ENCODE measurements at places on chromosomes 16 and 17.

DNA sequence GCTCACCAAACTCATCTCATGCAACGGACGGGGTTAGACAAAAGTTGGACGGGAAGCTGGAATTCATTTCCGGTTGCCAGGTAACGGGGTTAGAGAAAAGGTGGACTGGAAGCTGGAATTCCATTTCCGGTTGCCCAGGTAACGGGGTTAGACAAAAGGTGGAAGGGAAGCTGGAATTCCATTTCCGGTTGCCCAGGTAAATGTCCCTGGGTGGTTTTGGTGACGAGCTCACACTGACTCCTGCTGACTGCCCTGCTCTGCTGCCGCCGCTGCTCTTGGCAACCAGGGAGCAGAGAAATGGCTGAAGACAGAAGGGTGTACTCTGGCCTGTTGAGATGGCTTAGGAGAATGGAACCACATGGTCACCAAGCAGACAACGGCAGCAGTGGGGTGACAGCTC is 170.3 kb upstream of the RPH3AL start:
- DNase-seq = no peak

DNA sequence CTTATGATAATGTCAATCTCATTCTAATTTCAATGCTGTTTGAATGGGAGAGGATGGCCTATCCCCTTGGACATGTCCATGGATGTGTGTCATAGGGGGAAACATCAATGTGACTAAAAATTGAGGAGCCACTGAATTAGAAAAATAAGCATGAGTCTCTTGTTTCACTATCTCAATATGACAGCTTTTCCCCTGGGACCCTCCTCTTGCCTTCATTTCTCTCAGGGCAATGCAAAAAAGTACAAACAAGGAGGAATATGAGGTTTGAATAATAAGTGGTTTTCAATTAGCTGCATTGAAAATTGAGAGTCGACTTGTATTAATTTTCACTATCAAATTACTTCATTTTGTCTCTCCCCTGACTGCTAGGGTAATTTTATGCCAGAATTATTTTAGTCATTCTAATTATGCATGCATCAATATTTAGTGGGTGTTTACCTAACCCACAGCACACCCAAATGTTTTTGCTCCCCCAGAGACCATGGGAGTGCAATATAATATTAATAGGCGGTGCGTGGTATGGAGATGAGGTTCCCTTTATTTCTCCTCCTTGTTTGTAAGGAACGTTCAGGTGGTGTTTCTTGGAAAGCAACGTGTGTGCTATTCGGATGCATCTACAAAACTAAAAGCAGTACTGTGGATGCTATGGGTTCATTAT is 6.8 kb upstream of the SDR42E1 start:
- no peak for DNase-seq

DNA sequence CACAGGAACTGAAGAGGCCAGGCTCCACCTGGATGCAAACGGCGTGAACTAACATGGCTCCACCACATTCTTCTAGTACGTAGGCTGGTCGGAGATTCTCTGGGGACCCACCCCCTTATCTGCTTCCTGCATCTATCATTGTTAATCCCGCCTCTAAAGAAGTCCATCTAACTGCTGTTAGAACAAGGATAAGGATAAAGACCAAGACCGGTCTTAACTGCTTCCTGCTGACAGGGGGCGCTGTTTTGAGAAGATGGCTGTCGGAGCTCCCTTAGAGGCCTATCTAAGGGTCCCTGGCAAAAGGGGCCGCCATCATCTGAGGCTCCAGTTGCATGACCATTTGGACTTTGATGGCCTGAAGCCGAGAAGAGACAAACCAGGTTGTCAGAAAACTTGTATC is 25.8 kb upstream of the TNFSF12 start:
- no peak for DNase-seq

- DNase-seq = no peak
Measured at GRCh38 chr16:8899709-8900317, 17.7 kb downstream of the LITAFD start.

- DNase-seq = no peak
Measured at GRCh38 chr16:25184771-25185170, 32.0 kb upstream of the AQP8 start.

- DNase-seq = no peak
Measured at GRCh38 chr17:64947152-64947551, 27.9 kb upstream of the LRRC37A3 start.

DNA sequence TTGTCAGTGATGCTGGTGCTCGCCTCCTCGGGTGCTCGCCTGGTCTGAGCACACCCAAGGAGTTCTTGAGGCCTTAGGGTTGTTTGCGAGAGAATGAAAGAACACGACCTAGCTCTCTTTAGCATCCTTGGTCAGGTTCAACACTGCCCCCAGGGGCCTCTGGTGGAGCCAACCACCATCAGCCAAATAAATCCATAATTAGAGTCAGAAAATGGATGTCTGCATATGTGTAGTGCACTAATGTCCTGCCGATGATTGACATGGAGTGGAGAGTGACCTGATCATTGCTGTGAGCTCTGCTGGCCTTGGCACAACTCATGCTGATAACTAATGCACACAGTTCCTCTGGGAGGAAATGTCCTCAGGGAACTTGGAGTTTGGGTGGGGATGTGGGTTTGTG is 8.2 kb upstream of the STH start:
- no peak for DNase-seq

GRCh38 chr16:87838643-87839541 is 30.4 kb downstream of the SLC7A5 start:
- DNase-seq = no peak

GRCh38 chr17:79092567-79092966 is 17.9 kb downstream of the ENGASE start:
- DNase-seq = no peak

DNA sequence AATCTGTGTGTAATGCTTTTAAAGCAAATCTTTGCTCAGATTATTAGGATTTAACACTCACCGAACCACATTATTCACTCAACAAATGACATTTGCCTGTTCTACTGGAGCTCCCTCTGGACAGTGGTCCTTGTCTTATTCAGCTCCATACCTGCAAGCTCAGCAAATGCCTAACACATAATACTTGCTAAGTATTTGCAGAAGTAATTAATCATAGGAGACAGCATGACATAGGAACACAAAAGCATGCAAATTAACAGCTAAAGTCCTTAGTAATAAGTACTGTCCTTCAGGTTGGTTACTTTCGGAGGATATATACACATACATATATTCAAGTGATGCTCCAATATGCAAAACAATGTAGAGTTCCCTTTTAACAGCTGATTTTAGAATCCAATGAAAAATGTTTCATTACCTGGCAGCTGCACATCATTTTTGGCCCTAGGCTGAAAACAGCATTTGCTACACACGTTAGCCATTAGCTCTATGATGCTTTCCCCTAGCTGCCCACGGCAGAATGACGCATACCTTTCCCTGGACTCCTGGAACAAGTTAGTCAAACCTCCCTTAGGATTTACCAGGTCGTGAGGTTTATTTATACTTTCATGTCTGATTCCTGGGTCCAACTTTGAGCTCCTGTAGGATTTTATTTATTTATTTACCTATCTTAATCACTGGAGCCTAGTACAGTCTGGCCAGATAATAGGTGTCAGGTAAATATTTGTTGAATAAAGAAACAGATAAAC is 8.6 kb downstream of the BRD7 start:
- DNase-seq = no peak

DNA sequence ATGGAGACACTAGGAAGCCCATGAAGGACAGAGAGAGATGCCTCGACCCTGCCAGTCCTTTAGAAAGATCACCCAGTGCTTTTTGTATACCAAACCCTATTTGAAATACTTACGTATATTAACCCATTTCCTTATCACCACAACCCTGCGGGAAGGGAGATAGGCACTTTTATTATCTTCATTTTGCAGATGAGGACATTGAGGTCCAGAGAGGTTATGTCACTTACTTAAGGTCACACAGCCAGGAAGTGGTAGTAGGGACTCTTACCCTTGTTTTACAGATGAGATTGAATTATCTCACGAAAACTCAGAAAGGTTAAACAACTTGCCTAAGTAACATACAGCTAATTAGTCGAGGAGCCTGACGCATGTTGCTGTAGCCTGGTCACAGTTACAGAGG is 38.2 kb downstream of the IL4R start:
- no peak for DNase-seq

- DNase-seq = no peak
Measured at GRCh38 chr16:84552135-84552534, 47.7 kb upstream of the MEAK7 start.

DNA sequence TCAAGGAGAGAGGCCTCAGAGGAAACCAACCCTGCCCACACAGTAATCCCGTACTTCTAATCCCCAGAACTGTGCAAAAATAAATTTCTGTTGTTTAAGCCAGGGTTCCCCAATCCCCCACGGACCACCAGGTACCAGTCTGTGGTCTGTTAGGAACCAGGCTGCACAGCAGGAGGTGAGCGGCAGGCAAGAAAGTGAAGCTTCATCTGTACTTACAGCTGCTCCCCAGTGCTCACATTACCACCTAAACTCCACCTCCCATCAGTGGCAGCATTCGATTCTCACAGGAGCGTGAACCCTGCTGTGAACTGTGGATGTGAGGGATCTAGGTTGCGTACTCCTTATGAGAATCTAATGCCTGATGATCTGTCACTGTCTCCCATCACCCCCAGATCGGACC is 101.1 kb upstream of the CDC42EP4 start:
- DNase-seq = no peak

- DNase-seq = no peak
Measured at GRCh38 chr16:56265746-56266145, 74.5 kb downstream of the GNAO1 start.

DNA sequence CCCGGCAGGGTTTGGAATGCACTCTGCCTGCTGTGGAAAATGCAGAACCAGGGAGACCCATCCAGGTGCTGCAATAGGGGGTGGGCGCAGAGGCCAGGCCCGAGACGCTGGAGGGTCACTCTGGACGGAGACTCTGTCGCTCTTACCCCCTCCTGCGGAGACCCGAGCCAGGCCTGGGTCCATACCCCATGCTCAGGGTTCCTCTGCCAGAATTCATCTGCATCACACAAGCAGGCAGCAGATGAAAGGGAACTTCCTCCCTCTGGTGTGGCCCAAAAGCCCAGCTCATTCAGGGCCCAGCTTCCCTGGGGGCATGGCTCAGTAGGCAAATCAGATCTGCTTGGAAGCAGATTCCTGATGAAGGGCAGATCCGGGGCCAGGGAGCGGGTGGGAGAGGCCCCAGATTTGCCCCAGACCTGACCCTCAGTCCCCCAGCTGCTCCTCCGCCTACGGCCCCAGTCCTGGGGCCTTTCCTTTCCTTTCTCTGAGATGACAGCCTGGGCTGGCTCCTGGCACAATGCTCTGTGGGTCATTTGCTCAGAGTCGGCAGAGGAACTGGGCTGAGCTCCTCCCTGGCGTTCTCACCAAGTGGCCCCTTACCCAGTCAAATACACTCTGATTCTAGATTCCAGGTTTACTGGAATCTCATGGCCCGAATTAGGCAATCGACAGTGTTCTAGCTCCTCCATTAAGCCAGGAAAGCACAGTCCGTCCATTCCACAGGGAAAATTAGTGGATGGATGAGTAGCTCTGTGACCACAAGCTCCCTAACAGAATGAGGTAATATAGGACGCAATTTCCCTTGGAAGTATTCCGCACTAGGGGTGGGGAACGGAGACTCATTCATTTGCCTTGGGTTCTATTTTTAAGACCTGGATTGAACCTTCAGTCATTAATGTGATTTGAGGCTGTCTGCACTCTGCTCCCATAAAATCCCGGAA is 19.1 kb upstream of the RASD1 start:
- no peak for DNase-seq

DNA sequence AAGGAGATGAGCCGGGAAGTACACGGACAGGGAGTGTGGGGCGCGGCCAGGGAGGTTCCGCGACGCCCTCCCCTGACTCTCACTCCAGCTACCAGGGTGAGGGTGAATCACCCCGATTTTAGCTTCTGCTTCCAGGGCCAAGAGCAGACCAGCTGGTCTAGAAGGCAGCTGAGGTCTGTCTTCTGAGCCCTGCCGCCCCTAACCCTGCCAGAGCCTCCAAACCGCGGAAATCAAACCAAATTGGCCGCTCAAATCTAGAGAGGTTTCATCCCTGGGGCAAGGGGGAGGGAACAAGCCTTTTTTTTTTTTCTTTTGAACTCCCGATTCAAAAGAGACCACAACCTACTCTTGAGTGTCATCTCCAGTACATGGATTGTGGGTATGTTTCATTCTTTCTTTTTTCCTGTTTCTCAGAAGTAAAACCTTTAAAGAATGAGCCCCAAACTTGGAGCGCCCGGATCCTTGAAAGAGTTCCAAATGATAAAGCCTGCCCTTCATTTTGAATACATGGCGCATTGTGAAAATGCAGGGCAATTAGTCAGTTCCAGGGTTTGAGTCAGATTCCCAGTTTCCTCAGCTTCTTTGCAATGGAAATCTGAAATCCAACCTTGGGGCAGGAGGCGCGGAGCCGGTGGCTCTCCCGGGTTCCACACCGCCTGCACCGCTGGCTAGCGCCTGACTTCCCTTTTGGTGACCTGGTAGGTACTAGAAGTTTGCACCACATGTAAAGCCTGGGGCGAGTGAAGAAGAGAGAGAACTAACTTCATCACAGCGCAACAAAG is 16.5 kb upstream of the ZFHX3 start:
- DNase-seq = no peak

DNA sequence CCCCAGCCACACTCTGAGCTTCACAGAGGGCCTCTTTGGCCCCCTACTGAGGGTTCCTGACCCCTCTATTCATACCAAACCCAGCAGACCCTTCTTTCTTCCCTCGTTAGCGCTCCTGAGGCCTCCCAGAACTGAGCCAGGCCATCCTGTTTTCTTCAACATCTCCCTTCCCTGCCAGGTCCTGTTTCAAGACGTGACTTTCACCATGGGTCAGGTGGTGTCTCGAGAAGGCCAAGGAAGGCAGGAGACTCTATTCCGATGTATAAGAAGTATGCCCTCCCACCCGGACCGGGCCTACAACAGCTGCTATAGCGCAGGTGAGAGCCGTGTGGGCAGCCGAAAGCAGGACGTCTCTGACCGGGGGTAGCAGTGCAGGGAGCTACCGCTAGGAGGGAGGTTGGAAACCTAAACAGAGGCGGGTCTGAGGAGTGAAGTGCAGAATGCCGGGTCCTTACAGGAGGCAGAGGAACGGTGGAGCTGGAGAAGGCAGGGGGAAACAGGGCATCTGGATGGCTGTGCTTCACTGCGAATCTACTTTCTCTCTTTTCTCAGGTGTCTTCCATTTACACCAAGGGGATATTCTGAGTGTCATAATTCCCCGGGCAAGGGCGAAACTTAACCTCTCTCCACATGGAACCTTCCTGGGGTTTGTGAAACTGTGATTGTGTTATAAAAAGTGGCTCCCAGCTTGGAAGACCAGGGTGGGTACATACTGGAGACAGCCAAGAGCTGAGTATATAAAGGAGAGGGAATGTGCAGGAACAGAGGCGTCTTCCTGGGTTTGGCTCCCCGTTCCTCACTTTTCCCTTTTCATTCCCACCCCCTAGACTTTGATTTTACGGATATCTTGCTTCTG is 1.3 kb upstream of the SENP3 start:
- DNase-seq = no peak

Data from HS-5 (cell line).